Stimulated activated CD8-positive, alpha-beta memory T cell treated with anti-CD3 and anti-CD28 coated beads, Interleukin-4, amount 100 ng/mL, for 4 hours (primary cell): ENCODE measurements at places on chromosomes 12 and 14.

- no peak for DNase-seq
Observed at GRCh38 chr12:50387487-50387886, 8.9 kb downstream of the FAM186A start.

DNA sequence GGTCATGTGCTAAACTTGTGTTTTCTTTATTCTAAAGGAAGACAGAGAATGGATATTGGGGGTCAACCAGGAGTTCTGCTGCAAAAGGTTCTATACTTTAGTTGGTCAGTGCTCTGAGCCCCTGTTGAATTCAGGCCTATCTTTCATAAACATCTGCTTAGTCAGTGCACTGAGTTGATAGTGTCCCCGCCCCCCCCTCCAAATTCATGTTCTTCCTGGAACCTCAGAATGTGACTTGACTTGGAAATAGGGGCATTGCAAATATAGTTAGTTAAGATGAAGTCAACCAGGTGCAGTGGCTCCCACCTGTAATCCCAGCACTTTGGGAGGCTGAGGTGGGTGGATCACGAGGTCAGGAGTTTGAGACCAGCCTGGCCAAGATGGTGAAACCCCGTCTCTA, 23.3 kb downstream of the CHST11 start:
- DNase-seq: no peak

GRCh38 chr12:118274066-118274465, 98.6 kb downstream of the TAOK3 start:
- no peak for DNase-seq

GRCh38 chr14:97948841-97949240, 1151.7 kb downstream of the VRK1 start:
- DNase-seq: no peak

- DNase-seq: no peak
Observed at GRCh38 chr12:11891346-11891745, 179.4 kb upstream of the BCL2L14 start.

DNA sequence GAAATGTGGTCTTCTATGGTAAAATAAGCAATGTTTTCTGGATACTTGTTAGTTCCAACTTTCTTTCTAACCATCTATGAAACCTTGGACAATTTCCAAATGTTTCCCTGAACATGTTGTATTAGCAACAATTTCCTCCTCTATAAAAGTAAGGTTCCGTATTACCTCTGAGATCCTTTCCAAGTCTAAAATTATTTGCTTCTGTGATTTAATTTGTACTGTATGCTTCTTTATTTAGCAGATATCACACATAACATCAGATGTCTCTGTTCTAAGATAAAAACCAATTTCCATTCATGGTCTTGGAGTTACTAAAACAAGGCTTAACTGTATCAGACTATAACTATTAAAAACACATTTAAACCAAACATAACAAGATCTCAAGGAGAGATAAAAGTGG, 177.2 kb downstream of the FOXA1 start:
- DNase-seq: no peak

- DNase-seq: no peak
Observed at GRCh38 chr12:8011331-8011730, 21.2 kb upstream of the FOXJ2 start.

GRCh38 chr12:6942331-6942665, 1.3 kb upstream of the RNU7-1 start:
- no peak for DNase-seq

DNA sequence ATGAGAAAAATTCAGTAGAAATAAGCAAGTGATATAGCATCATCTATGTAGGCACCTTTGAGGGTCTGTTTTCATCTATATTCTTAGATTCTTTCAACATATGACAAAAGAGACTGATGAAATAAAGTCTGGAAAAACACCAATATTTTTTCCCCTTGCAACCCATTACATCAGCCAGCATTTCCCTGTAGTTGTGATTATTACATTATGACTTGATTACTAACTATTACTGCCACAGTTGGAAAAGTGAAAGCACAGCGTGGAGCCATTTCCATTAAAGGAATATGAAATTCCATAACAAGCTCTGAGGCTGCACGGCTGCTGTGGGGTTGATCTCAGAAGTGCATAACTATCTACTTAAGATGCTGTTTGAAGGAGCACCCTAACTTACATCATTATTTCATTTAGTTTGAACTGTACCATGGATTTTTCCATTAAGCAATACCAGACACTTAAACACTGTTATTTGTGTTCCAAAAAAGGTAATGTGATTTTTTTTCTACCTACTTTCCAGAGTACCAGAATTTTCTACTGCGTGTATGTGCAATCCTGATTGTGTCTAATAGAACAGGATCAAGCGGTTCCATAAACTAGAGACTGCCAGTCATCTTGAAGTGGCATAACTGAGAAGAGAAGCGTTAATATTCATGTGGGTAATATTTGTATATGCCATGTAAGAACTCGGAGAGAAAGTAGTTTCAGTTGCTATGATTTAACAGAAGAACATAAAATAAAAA, 405.5 kb downstream of the MDGA2 start:
- DNase-seq: no peak

- DNase-seq: no peak
Observed at GRCh38 chr14:92259613-92260357, 63.2 kb upstream of the SLC24A4 start.

GRCh38 chr12:3931776-3932175, 58.6 kb upstream of the PARP11 start:
- no peak for DNase-seq

DNA sequence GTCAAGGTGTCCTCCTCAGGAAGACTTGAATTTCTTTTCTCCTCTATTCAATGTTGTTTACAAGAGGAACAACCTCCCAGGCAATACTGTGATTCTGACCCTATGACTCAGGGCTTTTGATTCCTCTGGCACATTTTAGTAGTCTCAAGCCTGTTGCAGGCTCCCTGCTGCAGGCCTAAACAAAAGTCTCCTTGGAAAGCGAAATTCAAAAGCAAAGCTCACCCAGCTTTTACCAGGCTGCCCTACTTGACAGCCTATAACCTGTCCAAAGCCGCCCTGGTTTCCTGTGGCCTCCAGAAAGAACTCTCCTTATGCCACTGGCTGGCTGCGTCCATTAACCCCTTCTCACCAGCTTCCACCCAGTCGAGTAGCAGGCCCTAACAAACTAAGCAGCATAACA, 11.6 kb downstream of the FGD6 start:
- DNase-seq: no peak

GRCh38 chr14:36514278-36515104, 5.5 kb downstream of the NKX2-1 start:
- no peak for DNase-seq

GRCh38 chr14:95043732-95044462, 113.4 kb downstream of the DICER1 start:
- no peak for DNase-seq

- no peak for DNase-seq
Observed at GRCh38 chr14:101504096-101504948, 57.0 kb upstream of the DIO3 start.

- DNase-seq: peak; percentile 69
Observed at GRCh38 chr14:91317381-91318308, 73.1 kb upstream of the GPR68 start.

- no peak for DNase-seq
Observed at GRCh38 chr14:99354166-99354875, 82.3 kb upstream of the BCL11B start.

DNA sequence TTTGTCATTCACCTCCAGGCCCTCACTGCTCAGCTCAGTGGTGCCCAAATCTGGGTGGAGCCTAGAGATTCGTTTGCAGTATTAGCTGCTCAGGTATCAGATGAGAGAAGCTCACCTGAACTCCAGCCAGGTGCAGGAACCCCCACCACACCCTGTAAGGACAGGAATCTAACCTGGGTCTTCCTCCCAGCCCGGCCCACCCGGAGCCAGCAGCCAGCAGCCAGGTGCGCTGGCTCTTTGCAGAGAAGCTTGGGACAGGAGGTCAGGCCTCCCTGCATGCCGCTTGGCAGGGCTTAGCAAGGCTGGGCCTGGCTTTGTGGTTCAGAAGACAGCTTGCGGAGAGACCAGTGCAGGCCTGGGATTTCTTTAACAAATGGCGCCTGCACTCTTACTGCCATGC, 125.6 kb upstream of the MYL2 start:
- no peak for DNase-seq

GRCh38 chr12:120051535-120051934, 62.5 kb downstream of the BICDL1 start:
- DNase-seq: no peak

DNA sequence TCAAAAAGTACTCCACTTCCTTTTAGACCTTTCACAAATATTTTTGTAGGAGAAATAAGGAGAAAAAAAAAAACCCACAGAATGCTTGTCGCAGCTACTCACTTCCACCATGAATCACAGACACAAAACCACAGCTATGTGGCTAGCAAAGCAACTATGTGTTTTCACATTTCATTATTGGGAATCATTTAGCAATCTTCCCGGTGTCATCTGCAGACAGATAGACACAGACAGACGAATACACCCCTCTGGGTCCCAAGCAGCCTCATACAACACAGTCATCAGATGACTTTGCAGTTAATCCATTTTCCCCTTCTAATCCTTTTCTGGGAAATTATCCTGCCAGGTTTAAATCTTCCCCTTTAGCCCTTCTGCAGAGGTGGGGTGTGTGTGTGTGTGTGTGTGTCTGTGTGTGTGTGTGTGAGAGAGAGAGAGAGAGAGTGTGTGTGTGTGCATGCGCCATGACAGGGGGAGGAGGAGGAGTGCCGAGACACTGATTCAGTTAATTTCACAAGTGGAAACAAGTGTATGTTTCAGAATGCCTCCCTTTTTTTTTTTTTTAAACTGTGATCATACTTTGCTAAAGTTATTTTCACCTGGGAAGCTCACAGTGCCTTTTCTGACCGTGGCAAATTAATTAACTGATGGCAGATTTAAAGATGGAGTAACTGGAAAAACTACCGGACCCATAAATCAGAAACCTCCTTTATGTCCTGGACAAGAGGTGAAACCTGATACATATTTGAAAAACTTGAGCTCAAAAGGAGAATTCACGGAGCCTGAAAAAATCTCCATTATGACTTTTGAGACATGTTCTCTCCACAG, 39.9 kb downstream of the LTBP2 start:
- DNase-seq: no peak

DNA sequence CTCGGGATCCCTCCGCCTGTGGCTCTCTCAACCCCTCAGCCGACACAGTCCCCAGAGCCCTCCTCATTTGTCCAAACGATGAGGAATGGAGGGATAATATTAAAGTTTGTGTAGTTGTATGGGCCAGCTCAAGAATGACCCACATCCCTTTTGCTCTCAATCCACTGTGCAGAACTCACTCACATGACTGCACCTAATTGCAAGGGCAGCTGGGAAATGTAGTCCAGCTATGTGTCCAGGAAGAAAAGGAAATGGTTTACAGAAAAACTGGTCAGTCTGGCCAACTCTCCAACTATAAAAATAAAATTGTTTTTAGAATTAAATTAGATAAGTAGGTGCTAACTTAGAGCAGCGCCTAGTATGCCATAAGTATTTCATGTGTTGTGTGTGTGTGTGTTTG, 66.6 kb downstream of the GALNT8 start:
- DNase-seq: no peak

- DNase-seq: no peak
Observed at GRCh38 chr14:51954031-51954430, 35.3 kb upstream of the RTRAF start.

DNA sequence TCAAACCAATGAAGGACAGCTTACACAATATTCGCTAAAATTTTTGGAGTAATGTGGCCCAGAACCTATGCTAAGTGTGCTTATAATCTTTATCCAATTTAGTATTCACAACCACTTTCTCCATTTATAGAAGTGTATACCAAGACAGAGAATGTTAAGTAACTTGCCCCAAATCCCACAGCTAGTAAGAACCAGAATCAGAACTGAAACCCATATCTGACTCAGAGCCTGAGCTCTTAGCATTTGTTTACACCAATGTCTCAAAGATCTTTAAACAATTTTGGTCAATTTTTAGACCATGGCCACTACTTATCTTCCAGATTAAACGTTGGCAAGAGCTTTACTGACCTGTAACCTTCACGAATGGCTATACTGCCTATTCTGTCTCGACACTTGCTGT, 53.0 kb downstream of the PAPLN start:
- DNase-seq: no peak

DNA sequence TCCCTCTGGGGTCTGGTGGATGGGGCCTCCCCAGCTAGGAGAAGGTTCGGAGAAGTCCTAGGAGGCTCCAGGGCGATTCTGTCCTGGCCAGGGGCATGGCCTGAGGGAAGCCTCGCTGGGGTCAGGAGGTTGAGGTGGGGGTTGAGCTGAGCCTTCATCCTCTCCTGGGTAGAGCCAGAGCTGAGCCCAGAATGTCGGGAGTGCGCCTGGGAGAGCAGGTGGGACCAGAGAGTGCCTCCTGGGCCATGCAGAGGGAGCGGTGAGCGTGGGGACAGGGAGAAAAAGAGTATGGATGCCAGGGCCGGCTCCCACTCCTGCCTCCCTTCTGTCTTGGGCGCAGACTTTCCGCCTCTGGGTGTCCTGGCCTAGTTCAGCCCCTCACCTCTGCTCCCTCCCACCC, 13.1 kb downstream of the RPS6KL1 start:
- no peak for DNase-seq

DNA sequence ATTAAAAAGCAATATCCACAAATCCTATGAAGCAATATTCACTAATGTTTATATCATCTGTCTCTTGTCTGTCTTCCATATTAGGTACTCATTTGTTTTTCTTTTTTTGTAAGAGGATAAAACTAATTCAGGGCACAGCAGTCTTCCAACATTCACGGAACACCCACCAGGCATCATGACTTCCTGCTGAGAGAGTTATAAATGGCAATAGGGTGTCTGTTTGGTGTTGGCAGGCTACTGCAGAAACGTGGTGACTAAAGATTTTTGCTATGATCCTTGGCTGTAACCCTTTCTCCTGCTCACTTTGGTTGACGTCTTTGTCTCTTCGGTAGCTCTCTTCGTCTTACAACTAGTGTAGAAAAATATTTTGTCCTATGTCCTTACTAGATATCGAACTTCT, 860.6 kb upstream of the MGAT4C start:
- DNase-seq: no peak

- no peak for DNase-seq
Observed at GRCh38 chr12:104768033-104768432, 190.1 kb downstream of the SLC41A2 start.

DNA sequence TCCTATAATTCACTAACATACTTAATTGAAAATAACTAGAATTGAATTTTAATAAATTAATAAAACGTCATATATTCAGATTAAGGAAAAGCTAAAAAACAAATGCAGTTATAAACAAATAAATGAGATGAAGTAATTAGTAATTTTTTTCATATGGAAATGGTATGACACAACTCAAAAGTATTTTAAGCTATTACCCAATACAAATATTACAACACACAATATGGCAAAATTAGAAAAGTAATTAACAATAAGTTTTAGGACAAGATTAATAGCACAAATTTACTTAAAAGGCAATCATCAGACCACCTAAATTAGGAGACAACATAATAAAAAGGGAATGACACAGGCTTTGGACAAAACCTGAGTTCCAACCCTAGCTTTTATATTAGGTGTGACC, 81.7 kb downstream of the EEA1 start:
- no peak for DNase-seq

GRCh38 chr12:70785896-70786295, 134.6 kb downstream of the PTPRR start:
- DNase-seq: no peak
